ENCODE measurements at places on chromosomes 16 and 17.

- no peaks in the 10 kb centered on the region for H3K4me1 ChIP-seq
Measured at GRCh38 chr16:66568355-66568754, 2.1 kb downstream of the CMTM1 start.

DNA sequence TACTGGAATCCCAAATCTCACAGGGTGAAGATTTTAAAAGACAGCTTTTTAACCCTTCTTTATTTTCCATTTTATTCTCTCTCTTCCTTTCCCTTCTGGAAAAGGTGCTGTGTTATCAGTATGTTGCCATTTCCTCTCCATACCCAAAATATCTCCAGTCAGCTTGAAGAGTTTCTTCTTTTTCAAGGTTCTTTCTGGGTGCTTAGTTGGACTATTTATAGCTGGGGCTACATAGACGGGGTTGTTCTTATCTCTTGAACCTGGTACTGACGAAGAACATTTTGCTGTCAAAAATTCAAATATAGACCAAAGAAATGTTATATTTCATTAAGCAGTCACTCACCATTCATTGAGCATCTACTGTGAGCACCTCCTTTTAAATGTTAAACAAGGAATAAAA is 48.6 kb downstream of the IST1 start:
- no peaks in the 10 kb centered on the region for H3K36me3 ChIP-seq
- H3K27me3 ChIP-seq: peaks cover 16% of the 10 kb centered on the region
- no peak for DNase-seq
- H3K4me3 ChIP-seq: no peak overlapping the region
- H3K4me1 ChIP-seq: no peaks in the 10 kb centered on the region

- H3K4me1 ChIP-seq: peaks cover 3% of the 10 kb centered on the region
- DNase-seq: no peak
- H3K4me3 ChIP-seq: no peak overlapping the region
Measured at GRCh38 chr17:75885431-75885830, 7.0 kb upstream of the TRIM47 start.

- peak overlapping the region; percentile 41 for H3K4me3 ChIP-seq
- DNase-seq: no peak
- H3K36me3 ChIP-seq: peaks cover 5% of the 10 kb centered on the region
- peaks cover 53% of the 10 kb centered on the region for H3K4me1 ChIP-seq
Measured at GRCh38 chr17:2084766-2085647, 30.1 kb downstream of the HIC1 start.

DNA sequence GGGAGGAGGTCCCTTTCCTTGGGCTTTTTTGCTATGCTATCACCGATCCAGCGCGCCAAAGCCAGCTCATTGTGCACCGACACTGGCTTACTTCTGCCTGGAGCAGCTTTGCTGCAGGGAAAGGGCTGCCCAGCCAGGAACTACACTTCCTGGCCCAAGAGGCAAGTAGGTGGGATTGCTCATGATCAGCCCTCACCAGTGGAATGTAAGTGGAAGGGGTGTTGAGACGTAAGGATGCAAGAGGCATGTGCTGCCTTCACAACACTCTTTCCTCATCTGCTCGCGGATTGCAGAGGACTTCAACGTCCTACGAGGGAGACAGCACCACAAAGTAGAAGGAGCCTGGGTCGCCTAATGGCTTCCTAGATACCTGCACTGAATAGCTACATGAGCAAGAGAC is 104.3 kb upstream of the FOXF1 start:
- H3K4me3 ChIP-seq: no peak overlapping the region
- no peak for DNase-seq
- peaks cover 34% of the 10 kb centered on the region for H3K27me3 ChIP-seq

- H3K4me3 ChIP-seq: no peak overlapping the region
- H3K27me3 ChIP-seq: peaks cover 27% of the 10 kb centered on the region
- DNase-seq: no peak
- peaks cover 31% of the 10 kb centered on the region for H3K4me1 ChIP-seq
Measured at GRCh38 chr17:81400996-81401722, 5.9 kb downstream of the BAHCC1 start.

DNA sequence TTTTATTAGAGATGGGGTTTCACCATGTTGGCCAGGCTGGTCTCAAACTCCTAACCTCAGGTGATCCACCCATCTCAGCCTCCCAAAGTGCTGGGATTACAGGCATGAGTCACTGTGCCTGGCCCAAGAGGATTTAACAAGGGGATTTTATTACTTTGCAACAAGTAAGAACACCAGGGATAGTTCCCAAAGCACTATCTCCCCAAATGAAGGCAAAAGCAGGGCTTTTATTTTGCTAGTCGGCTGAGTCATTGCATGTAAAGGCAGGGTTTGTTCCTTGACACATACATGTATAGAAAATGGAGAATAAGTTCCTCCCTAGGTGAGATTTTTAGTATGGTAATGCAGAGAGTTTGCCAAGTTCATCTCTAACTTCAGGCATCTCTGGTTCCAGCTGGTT is 24.0 kb downstream of the REXO5 start:
- H3K27ac ChIP-seq: no peak overlapping the region
- no peaks in the 10 kb centered on the region for H3K27me3 ChIP-seq
- no peaks in the 10 kb centered on the region for H3K36me3 ChIP-seq
- H3K4me1 ChIP-seq: no peaks in the 10 kb centered on the region
- DNase-seq: no peak
- H3K4me3 ChIP-seq: no peak overlapping the region

DNA sequence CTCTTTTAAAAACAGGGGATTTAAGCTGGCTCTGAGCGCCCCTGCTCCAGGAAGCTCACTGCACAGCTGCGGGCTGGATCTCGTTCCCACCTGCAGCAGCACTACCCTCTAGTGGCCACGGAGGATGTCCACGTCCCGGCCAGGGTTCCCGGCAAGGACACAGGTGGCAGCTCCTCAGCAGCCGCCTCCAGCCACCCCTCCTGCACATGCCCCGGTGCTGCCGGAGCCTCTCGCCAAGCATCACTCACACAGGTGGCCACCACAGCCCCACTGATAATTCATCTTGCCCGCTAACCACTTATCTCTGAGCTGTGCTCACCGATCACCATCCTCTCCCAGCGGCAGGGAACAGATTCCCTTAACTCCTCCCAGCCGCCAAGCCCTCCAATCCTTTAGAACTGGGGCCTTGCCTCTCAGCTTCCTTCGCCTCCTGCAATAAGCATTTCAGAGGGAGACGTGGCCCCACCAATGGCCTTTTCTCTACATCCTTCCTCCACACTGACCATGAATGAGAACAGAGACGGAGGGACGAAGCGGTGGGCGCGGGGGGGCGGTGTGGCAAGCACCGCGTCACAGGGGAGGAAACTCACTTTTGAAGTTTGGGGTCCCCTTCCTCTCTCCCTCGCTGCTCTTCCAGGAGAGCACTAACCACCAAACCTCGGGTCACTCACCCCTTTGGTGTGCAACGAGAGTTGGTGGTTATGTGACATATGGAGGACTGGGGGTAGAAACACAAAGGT is 222.1 kb downstream of the RBFOX3 start:
- no peak for DNase-seq
- H3K4me1 ChIP-seq: peaks cover 9% of the 10 kb centered on the region
- peaks cover 25% of the 10 kb centered on the region for H3K27me3 ChIP-seq

DNA sequence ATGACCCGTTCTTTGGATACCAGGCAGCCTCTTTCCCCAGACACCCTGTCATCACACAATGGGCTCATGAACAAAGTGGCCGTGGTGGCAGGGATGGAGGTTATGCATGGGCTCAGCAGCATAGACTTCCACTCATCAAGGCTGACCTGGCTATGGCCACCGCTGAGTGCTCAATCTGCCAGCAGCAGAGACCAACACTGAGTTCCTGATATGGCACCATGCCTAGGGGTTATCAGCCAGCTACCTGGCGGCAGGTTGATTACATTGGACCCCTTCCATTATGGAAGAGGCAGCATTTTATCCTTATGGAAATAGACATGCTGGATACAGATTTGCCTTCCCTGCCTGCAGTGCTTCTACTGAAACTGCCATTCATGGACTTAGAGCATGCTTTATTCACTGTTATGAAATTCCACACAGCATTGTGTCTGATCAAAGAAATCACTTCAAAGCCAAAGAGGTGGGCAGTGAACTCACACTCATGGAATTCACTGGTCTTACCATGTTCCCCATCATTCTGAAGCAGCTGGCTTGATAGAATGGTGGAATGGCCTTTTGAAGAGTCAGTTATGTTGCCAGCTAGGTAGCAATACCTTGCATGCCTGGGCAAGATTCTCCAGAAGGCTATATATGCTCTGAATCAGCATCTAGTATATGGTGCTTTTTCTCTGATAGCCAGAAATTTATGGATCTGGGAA is 160.6 kb downstream of the PRKCB start:
- no peaks in the 10 kb centered on the region for H3K27me3 ChIP-seq
- no peak for DNase-seq
- H3K27ac ChIP-seq: no peak overlapping the region
- peaks cover 33% of the 10 kb centered on the region for H3K36me3 ChIP-seq
- peaks cover 72% of the 10 kb centered on the region for H3K4me1 ChIP-seq

GRCh38 chr16:57352636-57353047 is 5.9 kb upstream of the CCL22 start:
- peaks cover 23% of the 10 kb centered on the region for H3K4me1 ChIP-seq
- H3K36me3 ChIP-seq: no peaks in the 10 kb centered on the region
- H3K4me3 ChIP-seq: no peak overlapping the region

DNA sequence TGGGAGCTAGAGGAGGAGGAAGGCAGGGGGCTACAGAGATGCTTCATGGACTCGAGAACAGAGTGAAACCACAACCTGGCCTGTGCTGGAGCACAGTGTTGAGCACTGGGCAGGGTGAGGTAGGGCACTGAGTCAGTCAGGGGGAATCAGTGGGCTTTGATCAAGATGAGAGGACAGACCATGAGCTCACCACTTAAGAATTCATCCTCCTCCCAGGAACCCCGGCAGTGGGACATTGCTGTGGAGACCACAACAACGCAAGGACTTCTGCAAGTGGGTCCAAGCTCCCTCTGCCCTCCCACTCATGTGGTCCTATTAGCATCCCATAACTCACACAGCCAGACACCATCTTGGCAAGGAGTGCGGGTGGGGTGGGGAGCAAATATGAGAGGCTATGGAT is 1.7 kb upstream of the CES5A start:
- DNase-seq: no peak
- no peaks in the 10 kb centered on the region for H3K4me1 ChIP-seq
- H3K4me3 ChIP-seq: no peak overlapping the region
- no peak overlapping the region for H3K27ac ChIP-seq
- peaks cover 9% of the 10 kb centered on the region for H3K27me3 ChIP-seq

GRCh38 chr17:65785109-65785508 is 223.7 kb upstream of the AXIN2 start:
- no peaks in the 10 kb centered on the region for H3K4me1 ChIP-seq
- DNase-seq: no peak
- H3K27me3 ChIP-seq: peaks cover 7% of the 10 kb centered on the region
- no peaks in the 10 kb centered on the region for H3K36me3 ChIP-seq
- no peak overlapping the region for H3K27ac ChIP-seq

DNA sequence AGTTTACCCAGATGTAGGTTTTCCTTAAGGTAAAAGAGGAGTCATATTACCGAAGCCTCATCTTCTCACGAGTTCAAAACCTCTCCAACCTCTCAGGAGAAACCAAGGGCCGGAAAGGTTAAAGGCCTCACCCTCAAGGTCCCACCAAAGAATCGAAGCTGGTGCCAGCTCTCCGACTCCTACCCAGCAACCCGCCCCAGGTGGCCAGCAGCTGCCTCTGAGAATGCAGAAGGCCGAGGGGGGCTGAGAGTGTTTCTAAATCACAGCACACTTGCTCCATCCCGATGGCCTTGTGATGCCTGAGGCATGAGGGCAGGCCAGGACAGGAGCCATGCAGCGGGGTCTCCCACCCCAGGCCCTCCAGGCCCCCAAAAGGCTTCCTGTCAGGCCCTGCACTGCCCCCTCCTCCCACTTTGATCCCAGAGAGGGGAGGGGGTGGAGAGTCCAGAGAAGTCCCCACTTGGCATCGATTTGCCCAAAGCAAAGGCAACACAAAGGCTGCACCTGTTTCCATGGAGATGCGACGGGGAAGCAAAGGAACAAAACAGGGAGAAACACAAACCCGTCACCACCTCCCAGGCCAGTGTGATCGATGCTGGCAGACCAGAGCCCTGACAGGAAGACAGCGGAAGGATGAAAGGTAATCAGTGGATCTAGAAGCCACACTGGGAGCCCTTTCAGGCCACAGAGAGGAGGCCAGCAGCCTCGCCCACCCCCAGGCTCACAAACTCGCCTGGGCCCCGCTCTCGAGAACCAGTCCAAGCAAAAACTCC is 39.0 kb downstream of the CUEDC1 start:
- H3K4me3 ChIP-seq: no peak overlapping the region
- DNase-seq: no peak
- H3K36me3 ChIP-seq: no peaks in the 10 kb centered on the region
- H3K27me3 ChIP-seq: peaks cover 41% of the 10 kb centered on the region

- H3K4me3 ChIP-seq: no peak overlapping the region
- DNase-seq: no peak
- no peaks in the 10 kb centered on the region for H3K36me3 ChIP-seq
- peaks cover 4% of the 10 kb centered on the region for H3K4me1 ChIP-seq
- peaks cover 11% of the 10 kb centered on the region for H3K27me3 ChIP-seq
- no peak overlapping the region for H3K27ac ChIP-seq
Measured at GRCh38 chr17:50337956-50338355, 8.0 kb upstream of the XYLT2 start.

DNA sequence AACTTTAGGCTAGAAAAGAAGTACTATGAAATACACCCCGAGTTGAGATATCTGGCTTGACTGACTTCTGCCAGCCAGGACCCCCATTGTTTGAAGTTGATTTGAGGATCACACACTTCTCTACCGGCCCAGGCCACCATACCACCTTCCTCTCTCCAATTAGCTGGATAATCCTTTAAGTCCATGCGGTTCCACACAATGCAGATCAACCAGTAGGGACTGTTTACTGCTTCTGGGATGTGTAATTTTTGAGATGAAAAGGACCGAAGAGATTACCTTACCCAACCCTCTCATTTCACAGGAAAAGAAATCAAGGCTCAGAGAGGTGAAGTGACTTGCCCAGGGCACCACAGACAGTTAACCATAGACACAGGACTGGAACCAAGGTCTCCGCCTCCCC is 20.5 kb downstream of the ERN1 start:
- H3K36me3 ChIP-seq: no peaks in the 10 kb centered on the region
- peaks cover 13% of the 10 kb centered on the region for H3K4me1 ChIP-seq
- H3K4me3 ChIP-seq: no peak overlapping the region

DNA sequence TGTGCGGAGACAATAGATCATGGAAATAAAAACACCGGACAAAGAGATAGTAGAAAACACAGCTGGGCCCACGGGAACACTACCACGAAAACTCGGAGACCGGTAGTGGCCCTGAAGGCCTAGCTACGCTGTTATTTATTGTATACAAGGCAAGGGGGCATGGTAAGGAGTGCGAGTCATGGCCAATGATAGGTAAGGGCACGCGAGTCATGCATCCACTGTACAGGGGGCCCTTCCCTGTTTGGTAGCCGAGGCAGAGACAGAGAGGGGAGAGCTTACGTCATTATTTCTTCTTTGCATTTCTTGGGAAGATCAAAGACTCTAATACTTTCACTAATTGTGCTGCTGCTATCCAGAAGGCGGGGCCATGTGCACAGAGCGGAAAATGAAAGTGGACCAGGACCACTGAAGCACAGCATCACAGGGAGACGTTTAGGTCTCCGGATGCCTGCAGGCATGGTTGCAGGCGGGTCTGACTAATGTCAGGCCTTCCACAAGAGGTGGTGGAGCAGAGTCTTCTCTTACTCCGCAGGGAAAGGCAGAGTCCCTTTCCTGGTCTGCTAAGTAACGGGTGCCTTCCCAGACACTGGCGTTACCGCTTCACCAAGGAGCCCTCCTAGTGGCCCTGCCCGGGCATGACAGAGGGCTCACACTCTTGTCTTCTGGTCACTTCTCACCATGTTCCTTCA is 74.4 kb upstream of the ARL4D start:
- no peaks in the 10 kb centered on the region for H3K36me3 ChIP-seq
- no peaks in the 10 kb centered on the region for H3K27me3 ChIP-seq
- peaks cover 16% of the 10 kb centered on the region for H3K4me1 ChIP-seq
- no peak overlapping the region for H3K27ac ChIP-seq

- no peaks in the 10 kb centered on the region for H3K4me1 ChIP-seq
- H3K4me3 ChIP-seq: no peak overlapping the region
- H3K27me3 ChIP-seq: peaks cover 4% of the 10 kb centered on the region
- DNase-seq: no peak
- no peaks in the 10 kb centered on the region for H3K36me3 ChIP-seq
- no peak overlapping the region for H3K27ac ChIP-seq
Measured at GRCh38 chr17:50079334-50080095, 15.6 kb upstream of the PDK2 start.

All from naive B cell (primary cell).